HFFc6 (cell line): ENCODE measurements at places on chromosomes 3 and 15. TPM values are rescaled to one million over a fixed set of nuclear protein-coding genes. Genes with fewer than 3 reads are reported as not detected.

- no peak for DNase-seq
- no peaks in the 10 kb centered on the region for H3K36me3 ChIP-seq
- no peak overlapping the region for H3K4me3 ChIP-seq
- H3K4me1 ChIP-seq = peaks cover 17% of the 10 kb centered on the region
- H3K27me3 ChIP-seq = peaks cover 25% of the 10 kb centered on the region
Measured at GRCh38 chr3:155741101-155741500, 3.8 kb downstream of the PLCH1 start.

DNA sequence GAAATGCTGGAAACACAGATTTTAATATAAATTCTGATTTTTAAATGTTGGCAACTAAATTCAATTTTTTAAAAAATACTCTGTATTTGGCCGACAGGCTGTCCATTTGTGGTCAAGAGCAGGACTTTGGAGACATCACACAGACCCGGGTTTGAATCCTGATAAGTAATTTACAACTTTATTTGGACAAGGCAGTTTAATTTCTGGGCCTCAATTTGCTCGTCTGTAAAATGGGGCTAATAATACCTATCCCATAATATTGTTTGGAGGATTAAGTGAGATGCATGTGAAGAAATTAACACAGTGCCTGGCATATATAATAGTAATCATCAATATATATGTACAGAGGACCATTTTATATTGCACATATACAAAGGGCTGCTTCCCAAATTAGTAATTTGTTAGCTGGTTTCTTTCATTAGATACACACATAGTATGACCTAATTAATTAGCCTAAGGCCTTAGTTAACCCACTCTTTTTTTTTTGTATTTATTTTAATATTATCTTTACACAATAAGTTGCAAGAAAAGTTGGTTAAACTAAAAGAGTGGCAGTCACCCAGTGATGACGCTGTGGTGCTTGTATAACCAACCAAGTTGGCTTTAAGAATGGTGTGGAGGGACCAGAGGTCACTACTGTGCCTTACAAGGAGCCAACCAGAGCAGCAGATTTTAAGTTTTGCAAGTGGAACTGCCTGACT lies 665 bp downstream of the PIGB start:
- H3K4me1 ChIP-seq = peaks cover 33% of the 10 kb centered on the region
- H3K4me3 ChIP-seq = peak overlapping the region; percentile 99
- peaks cover 2% of the 10 kb centered on the region; the same call in 1 of the 2 replicates for H3K27me3 ChIP-seq
- H3K36me3 ChIP-seq = peaks cover 21% of the 10 kb centered on the region
- no peak for DNase-seq

UCN2 gene
- 4.2 to 5.5 TPM (median 4.6 TPM) in 3 replicates for total RNA-seq

DNA sequence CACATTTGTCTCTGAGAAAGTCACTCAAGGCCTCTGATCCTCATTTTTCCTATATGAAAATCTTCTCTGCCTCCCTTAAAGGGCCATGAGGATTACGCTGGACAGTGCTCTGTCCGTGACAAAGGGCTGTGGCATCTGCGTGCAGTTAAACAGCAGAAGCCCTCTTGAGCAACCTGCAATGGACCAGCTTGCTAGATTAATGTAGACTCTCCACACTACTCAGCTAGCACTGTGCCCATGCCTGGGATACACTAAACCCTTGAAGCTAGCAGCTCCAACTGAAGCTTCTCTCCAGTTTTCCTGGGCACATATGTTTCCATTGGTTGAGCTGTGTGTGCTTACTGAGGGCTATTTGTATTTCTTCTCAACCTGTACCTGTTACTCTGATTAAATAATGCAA lies 303.8 kb downstream of the RPLP1 start:
- H3K27me3 ChIP-seq = peaks cover 2% of the 10 kb centered on the region
- no peak for DNase-seq
- no peak overlapping the region for H3K4me3 ChIP-seq
- H3K4me1 ChIP-seq = peaks cover 61% of the 10 kb centered on the region
- no peak overlapping the region for H3K27ac ChIP-seq
- peaks cover 13% of the 10 kb centered on the region for H3K36me3 ChIP-seq

CFAP100 gene
- not detected in 3 replicates for total RNA-seq

DNA sequence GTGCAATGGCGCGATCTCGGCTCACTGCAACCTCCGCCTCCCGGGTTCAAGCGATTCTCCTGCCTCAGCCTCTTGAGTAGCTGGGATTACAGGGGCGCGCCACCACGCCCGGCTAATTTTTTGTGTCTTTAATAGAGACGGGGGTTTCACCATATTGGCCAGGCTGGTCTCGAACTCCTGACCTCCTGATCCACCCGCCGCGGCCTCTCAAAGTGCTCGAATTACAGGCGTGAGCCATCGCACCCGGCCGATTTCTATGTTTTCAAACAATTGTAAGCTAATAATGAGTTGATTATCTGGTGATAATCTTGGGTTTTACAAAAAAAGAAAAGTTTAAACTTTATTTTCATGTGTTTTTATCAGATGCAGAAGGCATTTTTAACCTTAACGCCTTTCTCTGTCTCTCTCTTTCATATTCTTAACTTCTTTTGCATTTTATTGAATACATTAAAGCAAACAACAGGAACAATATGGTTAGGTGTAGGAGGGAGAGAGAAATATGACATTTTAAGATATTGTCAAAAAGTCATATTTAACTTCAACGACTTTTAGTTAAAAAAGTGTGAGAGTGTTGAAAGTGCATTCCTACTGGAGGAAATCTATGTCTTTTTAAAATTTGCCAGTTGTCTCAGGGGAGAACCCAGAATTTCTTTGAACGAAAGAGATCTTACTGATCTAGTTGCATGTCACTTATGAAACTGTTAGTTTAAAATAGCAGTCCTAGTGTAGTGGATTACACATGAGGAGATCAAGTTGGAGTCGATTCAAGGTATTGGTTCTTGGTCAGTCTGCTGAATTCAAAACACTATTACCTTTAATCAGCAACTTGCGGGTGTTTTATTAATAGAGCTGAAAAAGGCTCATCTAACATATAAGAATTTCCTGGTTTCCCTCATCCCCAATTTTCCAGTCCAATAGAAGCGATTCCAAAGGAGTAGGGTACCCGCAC lies 3.4 kb upstream of the MEIS2 start:
- no peak overlapping the region for H3K27ac ChIP-seq
- DNase-seq = no peak
- peaks cover 11% of the 10 kb centered on the region; the same call in 1 of the 2 replicates for H3K36me3 ChIP-seq
- H3K4me1 ChIP-seq = peaks cover 40% of the 10 kb centered on the region
- peak overlapping the region; percentile 98 for H3K4me3 ChIP-seq

IL5RA gene
- total RNA-seq = not detected in 2 replicates

GRCh38 chr3:190369668-190370295 lies 18.2 kb upstream of the CLDN16 start:
- no peaks in the 10 kb centered on the region for H3K36me3 ChIP-seq
- no peak overlapping the region for H3K4me3 ChIP-seq
- no peaks in the 10 kb centered on the region for H3K27me3 ChIP-seq
- DNase-seq = no peak
- H3K27ac ChIP-seq = no peak overlapping the region

- H3K4me1 ChIP-seq = peaks cover 25% of the 10 kb centered on the region
- peaks cover 10% of the 10 kb centered on the region; the same call in 1 of the 2 replicates for H3K36me3 ChIP-seq
- no peaks in the 10 kb centered on the region; the same call in 1 of the 2 replicates for H3K27me3 ChIP-seq
- no peak overlapping the region for H3K27ac ChIP-seq
- DNase-seq = peak; percentile 4
- no peak overlapping the region for H3K4me3 ChIP-seq
Measured at GRCh38 chr3:109874896-109875708, 537.8 kb upstream of the DPPA4 start.

SCAMP5 gene
- 7.1 to 12.0 TPM (median 11.2 TPM) in 3 replicates for total RNA-seq

- H3K4me3 ChIP-seq = no peak overlapping the region
- no peaks in the 10 kb centered on the region for H3K36me3 ChIP-seq
- no peak for DNase-seq
- H3K27ac ChIP-seq = no peak overlapping the region
- H3K27me3 ChIP-seq = peaks cover 30% of the 10 kb centered on the region
Measured at GRCh38 chr3:13401149-13401548, 19.0 kb downstream of the NUP210 start.

SLC24A5 gene
- not detected in 3 replicates for total RNA-seq

GRCh38 chr3:54366839-54367238 lies 244.5 kb downstream of the CACNA2D3 start:
- no peak overlapping the region for H3K4me3 ChIP-seq
- no peak for DNase-seq
- H3K36me3 ChIP-seq = no peaks in the 10 kb centered on the region
- H3K27me3 ChIP-seq = no peaks in the 10 kb centered on the region; the same call in 1 of the 2 replicates
- H3K4me1 ChIP-seq = no peaks in the 10 kb centered on the region

ADCY5 gene
- total RNA-seq = 0.12 to 0.48 TPM (median 0.27 TPM) in 3 replicates

DNA sequence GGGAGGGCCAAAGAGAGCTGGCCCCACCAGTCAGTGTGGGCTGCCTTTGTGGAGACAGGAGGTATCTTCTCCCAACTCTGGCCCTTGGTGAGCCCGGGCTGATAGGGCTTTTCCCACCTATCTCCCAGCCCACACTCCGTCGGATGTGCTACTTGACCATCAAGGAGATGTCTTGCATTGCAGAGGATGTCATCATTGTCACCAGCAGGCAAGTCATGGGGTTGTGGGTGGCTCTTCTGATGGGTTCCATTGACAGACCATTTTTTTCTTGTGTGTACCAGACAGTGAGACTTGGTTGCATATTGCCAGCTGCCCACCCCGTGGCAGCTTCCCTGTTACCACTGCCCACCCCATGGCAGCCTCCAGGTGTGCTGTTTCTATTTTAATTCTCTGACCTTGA lies 3.3 kb downstream of the COPG1 start:
- peaks cover 55% of the 10 kb centered on the region for H3K36me3 ChIP-seq
- H3K4me3 ChIP-seq = peak overlapping the region; percentile 49; the same call in 1 of the 2 replicates
- no peak for DNase-seq
- peaks cover 41% of the 10 kb centered on the region for H3K4me1 ChIP-seq
- peak overlapping the region; percentile 84 for H3K27ac ChIP-seq

DNA sequence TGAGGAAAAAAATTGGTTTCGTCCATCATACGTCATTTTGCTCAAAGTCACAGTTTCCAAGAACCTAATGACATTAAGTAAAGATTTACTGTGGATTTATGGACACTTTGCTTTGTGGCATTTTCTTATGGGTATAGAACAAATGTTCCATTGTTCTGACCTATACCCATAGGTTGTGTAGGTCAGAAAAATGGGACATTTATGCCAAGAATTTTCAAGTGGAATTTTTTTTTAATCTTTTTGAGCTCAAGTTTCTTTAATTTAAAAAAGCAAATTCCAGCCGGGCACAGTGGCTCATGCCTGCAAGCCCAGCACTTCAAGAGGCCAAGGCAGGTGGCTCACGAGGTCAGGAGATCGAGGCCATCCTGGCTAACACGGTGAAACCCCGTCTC lies 187.5 kb upstream of the TPM1 start:
- no peak overlapping the region for H3K4me3 ChIP-seq
- H3K4me1 ChIP-seq = peaks cover 42% of the 10 kb centered on the region
- no peak overlapping the region for H3K27ac ChIP-seq

C3orf80 gene
- total RNA-seq = 0.20 to 0.71 TPM (median 0.60 TPM) in 3 replicates

DNA sequence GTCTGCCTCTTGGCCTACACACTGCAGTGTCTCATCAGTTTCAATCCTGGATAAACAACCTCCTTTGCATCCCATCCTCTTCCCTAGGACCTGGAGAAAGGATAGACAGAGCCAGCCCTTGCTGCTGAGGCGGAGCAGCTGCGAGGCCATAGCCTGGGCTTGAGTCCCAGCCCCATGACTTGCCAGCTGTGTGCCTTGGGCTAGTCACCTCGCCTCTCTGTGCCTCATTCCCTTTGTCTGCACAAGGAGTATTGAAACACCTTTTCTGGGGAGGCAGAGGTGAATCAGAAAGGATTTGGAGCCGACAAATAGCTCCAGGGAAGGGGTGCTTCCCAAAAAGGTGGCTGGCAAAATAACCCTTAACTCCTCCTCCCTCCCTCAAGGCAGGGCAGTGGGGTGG lies 65.0 kb upstream of the SLC6A1 start:
- H3K27me3 ChIP-seq = peaks cover 27% of the 10 kb centered on the region
- no peaks in the 10 kb centered on the region for H3K36me3 ChIP-seq
- H3K4me1 ChIP-seq = no peaks in the 10 kb centered on the region
- H3K27ac ChIP-seq = no peak overlapping the region

DNA sequence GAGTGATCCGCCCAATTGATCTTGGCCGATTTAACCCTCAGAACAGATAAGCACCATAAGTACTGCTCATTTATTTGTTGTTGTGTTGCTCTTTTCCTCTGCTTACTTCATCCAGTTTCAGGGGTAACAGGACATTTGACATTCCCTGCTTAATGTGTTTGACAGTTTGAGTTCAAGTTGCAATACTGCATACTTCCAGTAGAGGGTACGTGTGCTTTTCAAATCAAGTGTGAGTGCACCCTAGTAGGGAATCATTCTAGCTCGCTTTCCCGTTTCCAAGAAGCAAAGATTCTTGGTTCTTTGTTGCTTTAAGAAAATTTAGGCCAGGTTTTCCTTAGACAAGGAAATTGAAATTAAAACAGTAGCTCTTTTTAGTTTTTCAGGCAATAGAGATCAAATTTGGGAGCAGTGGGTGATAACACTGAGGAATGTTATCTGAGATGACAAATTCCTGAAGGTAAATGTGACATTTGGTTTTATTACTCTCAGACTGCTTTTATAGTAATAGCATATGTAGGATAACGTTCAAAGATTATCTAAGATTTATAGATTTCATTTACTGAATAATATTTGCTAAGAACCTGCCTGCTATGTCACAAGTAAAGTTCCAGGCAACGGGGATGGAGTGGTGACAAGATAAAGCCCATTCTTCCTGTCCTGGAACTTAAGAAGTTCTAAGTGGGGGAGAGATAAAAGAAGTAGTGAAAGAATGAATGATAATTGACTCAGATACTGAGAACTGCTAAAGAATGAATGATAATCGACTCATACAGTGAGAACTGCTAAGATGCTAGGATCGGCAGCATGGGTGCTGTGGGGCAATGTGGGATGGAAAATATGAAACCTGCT lies 73.3 kb downstream of the SYNPR start:
- H3K27me3 ChIP-seq = peaks cover 1% of the 10 kb centered on the region; the same call in 1 of the 2 replicates
- H3K27ac ChIP-seq = no peak overlapping the region
- no peaks in the 10 kb centered on the region for H3K36me3 ChIP-seq
- peaks cover 51% of the 10 kb centered on the region for H3K4me1 ChIP-seq
- H3K4me3 ChIP-seq = no peak overlapping the region

DNA sequence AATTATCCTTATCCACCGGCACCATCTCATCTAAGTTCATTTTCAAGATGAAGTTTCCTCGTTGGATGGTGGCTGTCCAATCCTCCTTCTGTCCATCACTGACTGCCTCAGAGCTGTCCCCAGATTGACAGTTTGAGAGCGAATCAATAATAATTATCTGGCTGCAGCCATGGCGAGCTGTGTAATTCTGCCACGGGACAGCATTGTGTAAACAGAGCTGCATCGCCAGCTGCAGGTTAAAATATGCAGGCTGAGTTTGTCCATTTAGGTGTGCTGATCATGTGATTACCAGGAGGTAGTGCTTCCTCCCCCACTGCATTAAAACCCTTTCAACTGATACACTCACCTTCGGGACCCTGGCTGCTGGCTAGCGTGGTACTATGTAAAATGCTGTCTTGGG lies 461.9 kb upstream of the ONECUT1 start:
- H3K27ac ChIP-seq = no peak overlapping the region
- no peak for DNase-seq
- H3K36me3 ChIP-seq = no peaks in the 10 kb centered on the region; the same call in 1 of the 2 replicates
- no peaks in the 10 kb centered on the region for H3K4me1 ChIP-seq
- peaks cover 1% of the 10 kb centered on the region; the same call in 1 of the 2 replicates for H3K27me3 ChIP-seq

- H3K27ac ChIP-seq = peak overlapping the region; percentile 61; the same call in 1 of the 2 replicates
- H3K4me3 ChIP-seq = no peak overlapping the region
- no peak for DNase-seq
- H3K4me1 ChIP-seq = peaks cover 30% of the 10 kb centered on the region
- peaks cover 17% of the 10 kb centered on the region for H3K27me3 ChIP-seq
Measured at GRCh38 chr15:72197041-72197459, 537 bp downstream of the GRAMD2A start.
